PC-9 (cell line): ENCODE measurements at places on chromosomes 4 and X. TPM values are rescaled to one million over a fixed set of nuclear protein-coding genes. Genes with fewer than 3 reads are reported as not detected.

TMEM31 gene
- not detected in 2 replicates for total RNA-seq

BTK gene
- not detected in 2 replicates for total RNA-seq

PRR32 gene
- not detected in 2 replicates for total RNA-seq

TBC1D1 gene
- total RNA-seq: 106 and 116 TPM in 2 replicates

GYPA gene
- not detected in 2 replicates for total RNA-seq

ADH1A gene
- total RNA-seq: not detected in 2 replicates

XAGE2 gene
- total RNA-seq: not detected in 2 replicates

CFAP299 gene
- total RNA-seq: not detected in 2 replicates

DNA sequence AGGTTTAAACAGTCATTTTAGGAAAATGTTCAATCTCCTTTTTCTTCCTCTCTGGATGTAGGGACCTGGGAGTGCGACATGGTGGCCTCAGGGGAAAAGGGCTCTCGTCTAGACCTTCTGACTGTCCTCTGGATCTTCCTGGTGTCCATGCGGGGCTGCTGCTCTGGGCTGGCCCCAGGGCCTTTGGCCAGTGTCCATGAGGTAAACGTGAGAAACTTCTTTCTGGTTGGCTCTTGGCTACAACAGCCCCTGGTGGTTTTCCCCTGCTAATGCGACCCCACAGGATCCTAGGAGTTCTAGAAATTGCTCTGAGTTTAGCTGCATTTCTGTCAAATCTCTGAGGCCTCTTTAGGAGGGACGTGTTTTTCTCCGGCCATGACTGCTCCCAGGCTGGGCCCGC, 85.7 kb downstream of the MFAP3L start:
- peaks cover 13% of the 10 kb centered on the region for H3K4me1 ChIP-seq
- H3K36me3 ChIP-seq: no peaks in the 10 kb centered on the region
- no peaks in the 10 kb centered on the region for H3K27me3 ChIP-seq
- no peak overlapping the region for H3K27ac ChIP-seq

- no peak overlapping the region for H3K27ac ChIP-seq
- H3K36me3 ChIP-seq: no peaks in the 10 kb centered on the region
- 0 out of 2 replicates have a peak, but pooled peaks cover 4% of the 10 kb centered on the region for H3K4me1 ChIP-seq
- H3K4me3 ChIP-seq: no peak overlapping the region
Measured at GRCh38 chr4:149825336-149825735, 9.7 kb upstream of the IQCM start.

- no peak overlapping the region for H3K27ac ChIP-seq
- H3K27me3 ChIP-seq: no peaks in the 10 kb centered on the region
- DNase-seq: no peak
- no peaks in the 10 kb centered on the region for H3K36me3 ChIP-seq
- no peak overlapping the region for H3K4me3 ChIP-seq
Measured at GRCh38 chr4:137623013-137623412, 90.7 kb upstream of the PCDH18 start.

DNA sequence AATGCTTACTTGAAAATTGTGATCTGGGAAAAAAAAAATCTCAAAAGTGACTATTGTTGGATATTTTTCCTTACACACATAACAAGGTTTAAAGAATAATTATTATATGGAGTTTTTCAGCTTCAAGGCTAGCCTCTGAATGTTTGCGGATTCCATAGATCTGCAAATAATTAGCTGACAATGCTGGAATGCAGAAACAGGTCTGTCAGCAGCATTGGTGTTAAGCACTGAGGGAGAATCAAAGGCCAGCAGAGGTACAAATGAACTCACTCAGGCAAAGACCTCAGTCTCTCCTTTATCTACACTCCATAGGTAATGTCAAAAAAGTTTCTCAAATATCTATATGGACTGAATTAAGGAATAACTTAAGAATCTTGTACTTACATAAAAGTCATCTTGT, 35.1 kb downstream of the SMIM31 start:
- H3K36me3 ChIP-seq: no peaks in the 10 kb centered on the region
- no peak overlapping the region for H3K4me3 ChIP-seq
- no peaks in the 10 kb centered on the region for H3K4me1 ChIP-seq
- H3K27me3 ChIP-seq: no peaks in the 10 kb centered on the region
- DNase-seq: no peak
- no peak overlapping the region for H3K27ac ChIP-seq

- DNase-seq: no peak
- no peak overlapping the region for H3K27ac ChIP-seq
- H3K27me3 ChIP-seq: no peaks in the 10 kb centered on the region
- no peaks in the 10 kb centered on the region for H3K4me1 ChIP-seq
- no peaks in the 10 kb centered on the region for H3K36me3 ChIP-seq
- H3K4me3 ChIP-seq: no peak overlapping the region
Measured at GRCh38 chr4:80767944-80768343, 262.6 kb upstream of the BMP3 start.

DNA sequence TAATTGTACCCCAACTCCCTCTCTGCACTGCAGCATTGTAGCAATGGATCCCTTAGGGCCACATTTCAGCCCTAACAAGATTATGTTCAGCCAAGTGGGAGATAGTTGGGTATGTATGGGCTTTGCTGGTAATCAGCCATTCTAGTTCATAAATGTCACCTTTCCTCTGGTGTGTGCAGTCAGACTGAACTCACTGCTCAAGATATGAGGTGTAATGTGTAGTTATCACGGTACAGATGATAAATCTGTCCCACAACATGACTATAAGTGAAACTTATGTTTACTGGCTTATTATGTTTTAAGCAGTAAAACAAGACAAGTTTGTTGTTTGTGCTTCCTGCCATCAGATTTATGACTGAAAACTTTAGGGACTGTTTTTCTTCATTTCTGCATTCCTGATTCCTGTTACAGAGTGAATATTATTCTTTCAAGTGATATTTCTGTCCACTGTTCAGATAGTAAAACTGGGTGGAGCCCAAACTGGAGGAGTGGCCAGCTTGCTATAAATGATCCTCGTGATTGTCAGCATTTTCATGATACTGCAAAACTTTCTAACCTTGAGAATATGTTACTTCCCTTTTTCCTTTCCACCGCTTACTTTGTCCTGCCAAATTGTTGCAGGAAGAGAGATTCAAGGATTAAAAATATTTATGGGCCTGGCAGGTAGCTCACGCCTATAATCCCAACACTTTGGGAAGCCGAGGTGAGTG, 44.9 kb downstream of the ANAPC4 start:
- no peak overlapping the region for H3K4me3 ChIP-seq
- no peaks in the 10 kb centered on the region for H3K27me3 ChIP-seq
- no peaks in the 10 kb centered on the region for H3K4me1 ChIP-seq
- H3K27ac ChIP-seq: no peak overlapping the region
- no peaks in the 10 kb centered on the region for H3K36me3 ChIP-seq

- no peaks in the 10 kb centered on the region for H3K27me3 ChIP-seq
- no peak overlapping the region for H3K27ac ChIP-seq
- no peaks in the 10 kb centered on the region for H3K36me3 ChIP-seq
- H3K4me1 ChIP-seq: no peaks in the 10 kb centered on the region
- no peak for DNase-seq
Measured at GRCh38 chrX:16251782-16252181, 84.5 kb downstream of the MAGEB17 start.

DNA sequence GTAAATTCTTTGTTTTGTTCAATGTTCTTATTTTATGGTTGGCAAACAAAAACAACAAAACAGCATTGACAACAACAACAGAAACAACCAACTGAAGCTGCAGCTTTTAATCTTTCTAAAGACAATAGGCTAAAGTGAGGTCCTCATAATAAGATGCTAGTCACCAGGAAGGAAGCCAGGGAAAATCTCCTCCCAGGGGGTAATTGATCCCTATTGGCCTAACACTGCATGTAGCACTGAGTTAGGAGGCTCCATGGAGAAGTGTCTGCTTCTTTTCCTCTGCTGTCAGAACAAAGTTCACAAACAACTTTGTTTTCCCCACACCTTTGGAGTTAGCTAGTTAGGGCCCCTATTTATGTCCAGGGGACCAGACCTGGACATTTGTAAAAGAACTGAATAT, 4.7 kb upstream of the LRAT start:
- no peaks in the 10 kb centered on the region for H3K27me3 ChIP-seq
- H3K36me3 ChIP-seq: no peaks in the 10 kb centered on the region
- H3K4me1 ChIP-seq: 0 out of 2 replicates have a peak, but pooled peaks cover 12% of the 10 kb centered on the region
- H3K27ac ChIP-seq: no peak overlapping the region
- DNase-seq: no peak
